ENCODE measurements at places on chromosomes 3 and 15.
A peak's percentile ranks its signal among the peaks of the same experiment; 100 is the strongest.

DNA sequence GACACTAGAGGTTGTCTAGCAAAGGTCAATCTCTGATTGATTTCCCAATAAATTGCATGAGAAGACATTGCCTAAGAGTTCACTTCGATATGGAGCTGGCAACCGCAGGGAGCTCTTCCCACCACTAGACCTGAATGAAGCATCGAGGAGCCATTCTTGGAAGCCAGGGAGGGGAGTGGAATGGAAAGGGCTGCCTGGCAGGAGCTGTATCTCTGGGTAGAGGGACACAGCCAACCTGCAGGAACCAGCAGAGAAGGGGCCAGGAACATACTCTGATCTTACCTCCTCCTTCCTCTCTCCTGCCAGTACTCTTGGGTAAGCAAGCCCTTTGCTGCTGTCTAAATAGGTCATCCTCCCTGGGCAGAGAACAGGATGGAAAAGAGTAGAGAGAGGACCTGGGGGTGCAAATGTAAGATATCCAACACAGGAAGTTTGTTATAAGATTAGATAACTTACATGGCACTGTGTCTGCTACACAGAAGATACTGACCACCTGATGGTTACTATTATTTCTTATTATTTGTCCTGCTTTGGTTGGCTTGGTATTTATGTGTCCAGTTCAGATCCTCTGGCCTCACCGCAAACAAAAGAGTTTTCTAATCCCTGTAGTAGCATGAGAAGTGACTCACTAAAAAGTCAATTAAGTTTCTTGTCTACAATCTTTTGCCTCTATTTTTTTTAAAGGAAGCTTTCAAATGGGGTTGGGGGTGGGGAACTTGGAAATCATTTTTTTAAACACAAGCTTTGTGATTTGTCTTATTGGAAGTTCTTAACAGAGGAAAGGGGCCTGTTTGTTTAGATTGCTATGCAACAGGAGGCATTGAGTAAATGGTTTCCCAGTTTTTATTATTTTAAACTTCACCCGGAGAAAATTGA lies 156.7 kb upstream of the TSC22D2 start:
- peak; percentile 64 for DNase-seq

DNA sequence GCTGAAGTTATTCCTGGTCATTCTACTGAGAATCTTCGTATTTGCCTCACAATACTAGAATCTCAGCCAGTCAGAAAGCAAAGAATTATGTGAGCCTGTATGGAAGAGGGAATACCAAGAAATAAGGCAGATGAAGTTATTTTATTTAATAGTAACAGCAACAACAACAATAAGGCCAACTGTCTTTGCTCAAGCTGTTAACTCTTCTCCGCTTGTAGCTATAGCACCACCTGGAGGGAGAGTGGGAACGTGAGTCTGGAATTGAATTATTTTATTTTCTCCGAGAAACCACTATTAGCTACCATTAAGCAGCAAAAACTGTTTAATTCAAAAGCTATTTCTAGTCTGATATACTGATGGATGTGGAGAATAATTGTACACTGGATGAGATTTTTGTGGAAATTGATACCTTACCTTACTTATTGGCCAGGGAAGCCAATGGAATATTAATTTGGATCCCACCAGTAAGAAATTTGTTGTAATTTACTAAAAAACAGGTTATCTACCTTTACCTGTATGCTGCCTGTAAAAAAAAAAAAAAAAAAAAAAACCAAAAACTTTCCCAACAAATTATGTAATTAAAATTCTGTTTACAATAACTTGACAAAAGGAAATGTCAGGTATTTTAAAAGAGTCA lies 50.1 kb downstream of the CALML4 start:
- DNase-seq, result peak; percentile 68

DNA sequence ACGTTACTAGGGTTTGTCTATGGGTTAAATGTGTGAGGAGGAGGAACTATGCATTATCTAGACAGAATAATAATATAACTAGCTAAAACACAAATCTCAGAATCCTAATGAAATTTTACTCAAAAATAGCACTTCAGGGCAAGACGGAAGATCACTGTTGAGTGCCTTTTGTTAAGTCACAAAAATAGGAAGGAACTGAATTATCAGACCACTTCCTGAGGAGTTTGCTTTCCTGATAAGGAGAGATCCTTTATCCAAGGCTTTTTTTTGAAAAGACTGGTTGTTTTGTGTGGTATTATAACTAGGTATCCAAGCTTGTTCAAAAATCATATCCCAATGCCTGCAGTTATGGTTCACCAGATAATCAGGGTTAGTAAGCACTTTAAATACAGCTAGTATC lies 34.6 kb downstream of the NR2E3 start:
- no peak for DNase-seq

- DNase-seq, result no peak
Measured at GRCh38 chr15:94749811-94750617, 518.7 kb downstream of the MCTP2 start.

GRCh38 chr3:46399098-46399497 lies 7.8 kb downstream of the CCR5AS start:
- DNase-seq, result no peak

- no peak for DNase-seq
Measured at GRCh38 chr15:63192619-63193206, 3.3 kb downstream of the RAB8B start.

DNA sequence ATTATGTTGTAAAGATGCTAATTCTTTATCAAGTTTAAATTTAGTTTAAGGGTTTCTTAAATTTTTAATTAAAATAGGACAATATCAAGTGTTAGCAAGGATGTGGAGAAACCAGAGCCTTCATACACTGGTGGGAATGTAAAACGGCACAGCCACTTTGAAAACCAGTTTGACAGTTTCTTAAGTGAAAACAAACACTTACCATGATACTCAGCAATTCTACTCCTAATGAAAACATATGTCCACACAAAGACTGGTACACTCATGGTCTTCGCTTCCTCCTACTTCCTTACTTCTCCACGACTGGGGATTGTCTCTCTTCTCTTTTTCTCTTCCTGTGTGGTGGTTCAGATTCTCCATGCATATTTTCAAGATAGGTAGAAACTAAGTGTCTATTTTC lies 9.2 kb downstream of the SKIC8 start:
- DNase-seq, result no peak

DNA sequence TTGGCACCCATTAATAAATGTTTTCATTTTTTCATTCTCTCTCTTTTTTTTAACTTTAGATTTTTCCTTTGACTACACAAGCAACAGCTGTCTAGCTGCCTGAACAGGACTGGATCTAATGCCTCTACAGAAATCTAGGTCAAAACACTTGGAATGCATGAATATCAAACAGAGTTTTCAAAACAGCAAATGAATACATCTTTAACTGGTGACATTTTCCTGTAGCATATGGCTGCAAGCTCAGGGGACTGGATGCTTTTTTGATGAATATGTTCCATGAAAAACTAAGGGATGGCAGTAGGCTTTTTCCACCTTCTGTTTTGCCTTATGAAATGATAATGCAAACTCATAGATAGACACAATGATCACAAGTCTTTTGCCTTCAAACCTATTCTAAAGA lies 661.7 kb downstream of the MCTP2 start:
- DNase-seq, result no peak

DNA sequence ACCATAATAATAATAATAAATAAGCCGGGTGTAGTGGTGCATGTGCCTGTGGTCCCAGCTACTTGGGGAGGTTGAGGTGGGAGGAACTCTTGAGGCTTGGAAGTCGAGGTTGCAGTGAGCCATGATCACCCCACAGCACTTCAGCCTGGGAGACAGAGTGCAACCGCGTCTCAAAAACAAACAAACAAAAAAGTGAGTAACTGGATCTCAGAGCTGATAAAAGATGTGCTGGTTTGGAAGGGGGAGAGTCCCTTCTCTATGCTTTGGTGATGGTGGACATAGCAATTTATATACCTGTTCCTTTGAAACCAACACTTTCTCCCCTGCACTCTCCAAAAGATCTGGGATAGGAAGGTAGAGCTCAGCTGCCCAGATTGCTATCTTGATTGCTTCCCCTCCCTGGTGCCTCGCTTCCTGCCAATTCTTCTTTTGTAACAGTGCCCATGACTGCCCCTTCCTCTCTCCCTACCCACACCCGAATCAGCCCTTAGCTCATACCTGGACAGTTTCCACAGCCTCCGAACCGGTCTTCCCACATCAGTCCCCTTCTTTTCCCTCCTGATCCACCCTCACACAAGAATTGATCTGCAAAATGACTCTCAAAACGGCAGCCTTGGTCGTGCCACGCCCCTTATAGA lies 55.1 kb upstream of the UBE2E1 start:
- DNase-seq, result no peak

DNA sequence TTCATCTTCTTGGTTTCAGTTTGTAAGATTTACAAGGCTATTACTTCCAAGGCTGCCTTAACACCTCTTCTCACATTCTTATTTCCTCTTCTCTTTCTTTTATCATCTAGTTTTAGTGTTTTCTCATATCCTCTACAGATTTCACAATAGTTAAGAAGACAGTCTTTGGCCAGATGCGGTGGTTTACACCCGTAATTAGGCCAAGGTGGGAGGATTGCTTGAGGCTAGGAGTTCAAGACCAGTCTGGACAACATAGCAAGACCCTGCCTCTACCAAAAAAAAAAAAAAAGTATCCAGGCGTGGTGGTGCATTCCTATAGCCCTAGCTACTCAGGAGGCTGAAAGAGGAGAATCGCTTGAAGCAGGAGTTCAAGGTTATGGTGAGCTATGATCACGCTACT lies 3.5 kb upstream of the ALDH1A2 start:
- DNase-seq, result no peak

DNA sequence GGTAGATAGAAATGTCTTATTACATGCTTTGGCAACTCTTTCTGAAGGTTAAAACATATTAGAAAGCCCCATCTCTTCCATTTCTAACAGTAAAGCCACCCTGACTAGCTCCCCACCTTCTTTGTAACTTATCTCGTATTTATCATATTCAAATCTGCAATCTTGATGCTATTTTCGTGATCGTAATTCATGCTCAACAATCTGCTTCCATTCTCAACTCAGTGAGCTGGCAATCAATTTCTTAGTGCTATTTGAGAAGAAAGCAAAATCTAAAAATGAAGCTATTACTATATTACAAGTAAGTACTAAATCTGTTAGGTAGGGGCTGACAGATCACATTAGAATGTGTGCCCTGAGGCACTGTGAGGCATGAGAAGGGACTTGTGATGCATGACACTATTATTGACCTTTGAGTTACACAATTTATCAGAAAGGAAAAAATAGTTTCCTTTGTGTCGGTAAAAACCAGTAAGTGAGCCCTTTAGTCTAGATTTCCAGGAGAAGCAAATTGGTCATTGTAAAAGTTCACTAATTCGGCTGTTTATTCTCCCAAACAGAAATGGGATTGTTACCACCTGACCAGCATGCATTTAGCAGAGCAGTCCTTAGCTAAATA lies 379.7 kb upstream of the CNTN6 start:
- DNase-seq, result no peak

GRCh38 chr3:74267588-74268184 lies 346.8 kb downstream of the CNTN3 start:
- peak; percentile 57 for DNase-seq

GRCh38 chr15:56943403-56943802 lies 25.0 kb downstream of the TCF12 start:
- peak; percentile 64 for DNase-seq

DNA sequence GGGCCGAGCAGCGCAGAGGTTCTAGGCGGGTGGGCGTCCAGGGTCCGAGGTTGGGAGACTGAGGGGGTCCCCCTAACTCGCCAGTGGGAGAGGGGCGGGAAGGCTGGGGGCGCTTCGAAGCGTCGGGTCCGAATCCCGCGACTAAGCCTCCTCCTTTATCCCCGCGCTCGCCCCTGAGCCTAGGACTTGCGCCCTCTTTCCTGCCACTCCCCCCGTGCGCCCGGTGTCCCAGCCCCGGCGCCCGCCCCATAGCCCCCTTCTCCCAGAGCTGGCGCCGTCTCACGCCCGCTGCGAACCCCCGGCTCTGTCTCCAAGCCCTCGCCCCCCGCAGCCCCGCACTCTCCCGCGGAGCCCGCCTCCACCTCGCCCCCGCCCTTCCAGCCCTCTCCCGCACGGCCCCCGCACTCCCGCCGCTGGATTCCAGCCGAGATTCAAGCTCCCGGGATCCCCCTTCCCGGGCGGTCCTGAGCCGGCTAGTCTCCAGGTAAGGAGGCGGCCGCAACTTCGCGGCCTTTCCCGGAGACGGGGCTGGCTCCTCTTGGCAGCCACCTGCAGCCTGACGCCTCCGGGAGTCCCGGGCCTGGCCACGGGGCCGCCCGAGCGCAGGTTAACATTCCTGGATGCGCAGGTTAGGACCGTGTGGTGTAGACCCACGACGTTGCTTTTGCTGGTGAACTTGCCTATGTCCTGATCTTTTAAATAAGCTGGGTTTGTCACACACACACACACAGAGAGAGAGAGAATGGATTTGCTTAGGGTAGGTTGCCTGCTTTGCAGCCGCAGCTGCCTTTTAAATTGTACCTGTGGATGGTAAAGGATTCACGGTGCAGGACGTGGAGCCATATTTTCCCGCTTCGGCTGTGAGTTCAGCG lies 563 bp downstream of the PXYLP1 start:
- DNase-seq, result no peak

DNA sequence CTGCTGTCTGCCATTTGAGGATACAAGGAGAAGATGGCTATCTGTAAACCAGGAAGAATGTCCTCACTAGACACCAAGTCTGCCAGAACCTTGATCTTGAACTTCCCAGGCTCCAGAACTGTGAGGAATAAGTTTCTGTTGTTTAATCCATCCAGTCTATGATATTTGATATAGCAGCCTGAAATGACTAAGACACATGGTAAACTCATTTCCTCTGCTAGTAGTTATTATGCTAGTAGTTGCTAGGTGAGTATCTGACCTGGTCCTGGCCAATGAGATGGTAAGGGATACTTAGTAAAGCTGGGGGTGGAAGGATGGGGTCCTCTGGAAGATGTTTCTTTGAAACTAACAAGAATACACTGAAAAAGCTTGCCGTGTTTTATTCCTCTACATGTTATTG lies 280.7 kb upstream of the ARHGEF26 start:
- DNase-seq, result no peak

DNA sequence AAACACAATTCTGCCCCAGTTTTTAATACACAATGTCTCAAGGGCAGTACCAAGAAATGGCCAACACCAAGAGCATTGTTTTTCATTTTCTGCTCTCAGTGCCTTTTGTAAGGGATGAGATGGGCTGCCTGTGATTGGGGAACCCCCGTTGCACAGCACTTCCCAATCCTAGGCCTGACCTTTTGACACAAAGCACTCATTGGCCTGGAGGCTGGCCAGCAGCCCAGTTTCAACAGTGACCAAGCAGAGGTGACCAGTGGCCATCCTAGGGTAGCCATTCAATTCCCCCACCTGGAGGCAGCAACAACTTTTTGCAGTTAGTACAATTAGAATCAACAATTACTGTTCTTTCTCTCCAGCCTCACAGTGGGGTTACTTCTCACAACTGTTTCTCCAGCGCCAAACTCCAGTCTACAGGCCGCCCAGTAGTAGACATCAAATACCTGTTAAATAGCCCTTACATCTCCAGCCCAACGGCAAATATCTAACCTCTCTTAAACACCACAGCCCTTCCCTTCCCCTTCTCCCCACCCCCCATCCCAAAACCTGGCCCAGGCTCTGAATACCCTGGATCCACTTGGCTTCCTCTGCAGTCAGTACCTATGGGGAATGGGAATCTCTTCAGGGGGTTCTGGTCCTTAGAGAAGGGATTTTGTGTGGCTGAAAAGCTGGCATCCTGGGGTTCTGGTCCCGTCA lies 8.9 kb upstream of the LRRC2 start:
- DNase-seq, result no peak
